ENCODE measurements at places on chromosomes 5 and 9.

DNA sequence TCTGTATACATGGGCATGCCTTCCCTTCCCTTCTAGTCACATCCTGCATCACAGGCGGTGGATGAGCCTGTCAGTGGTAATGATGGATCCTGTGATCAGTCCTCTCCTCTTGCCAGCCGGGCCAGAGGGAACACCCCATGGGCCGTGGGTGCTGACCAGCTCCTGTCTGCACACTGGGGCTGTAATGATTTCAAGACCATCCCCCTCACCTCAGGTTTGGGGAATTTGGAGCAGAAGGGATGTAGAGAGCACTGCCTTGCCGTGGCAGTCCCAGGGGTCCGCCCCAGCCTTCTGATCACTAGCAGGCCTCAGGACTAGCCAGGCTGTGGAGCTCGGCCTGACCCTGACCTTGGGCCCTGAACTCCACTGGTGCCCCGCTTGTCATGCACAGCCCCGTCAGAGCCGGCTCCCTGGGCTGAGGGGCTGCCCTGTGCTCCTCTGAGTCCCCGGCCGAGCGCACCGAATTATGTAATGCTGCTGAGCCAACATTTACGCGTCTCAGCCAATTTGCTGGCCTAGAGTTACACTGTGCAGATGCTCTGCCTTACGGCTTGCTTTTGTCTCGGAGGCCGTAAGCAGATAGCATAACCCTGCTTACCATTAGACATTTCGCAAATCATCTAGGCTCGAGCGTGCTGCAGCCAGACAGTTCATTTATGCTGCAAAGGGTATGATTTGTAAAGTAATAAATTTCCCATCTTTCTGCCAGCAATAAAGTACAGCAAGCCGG lies 155.3 kb downstream of the MACROH2A1 start:
- peak; percentile 50 for DNase-seq

DNA sequence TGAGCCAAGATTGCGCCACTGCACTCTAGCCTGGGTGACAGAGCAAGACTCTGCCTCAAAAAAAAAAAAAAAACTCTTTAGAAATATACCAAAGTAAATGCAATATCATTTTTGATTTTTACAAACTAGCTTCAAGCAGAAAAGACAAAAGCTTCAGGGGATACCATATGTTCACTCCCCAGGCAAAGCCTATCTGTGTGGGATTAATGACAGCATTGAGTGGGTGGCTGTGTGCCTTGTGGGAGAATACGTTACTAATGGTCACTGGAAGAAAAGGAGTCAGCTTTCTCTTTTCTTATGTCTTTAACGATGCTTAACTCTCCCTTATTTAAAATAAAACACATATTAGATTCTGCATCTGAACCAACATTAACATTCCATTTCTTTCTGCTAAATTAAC lies 1.9 kb downstream of the PCA3 start:
- no peak for DNase-seq

- DNase-seq = no peak
Measured at GRCh38 chr5:115484368-115484767, 60.2 kb downstream of the FEM1C start.

GRCh38 chr9:107131108-107131799 lies 151.8 kb upstream of the RAD23B start:
- DNase-seq = peak; percentile 72

- no peak for DNase-seq
Measured at GRCh38 chr5:16603701-16604100, 13.1 kb downstream of the RETREG1 start.

GRCh38 chr5:163963881-163964280 lies 458.5 kb downstream of the MAT2B start:
- DNase-seq = no peak

GRCh38 chr9:27818348-27818747 lies 245.1 kb upstream of the C9orf72 start:
- DNase-seq = no peak

DNA sequence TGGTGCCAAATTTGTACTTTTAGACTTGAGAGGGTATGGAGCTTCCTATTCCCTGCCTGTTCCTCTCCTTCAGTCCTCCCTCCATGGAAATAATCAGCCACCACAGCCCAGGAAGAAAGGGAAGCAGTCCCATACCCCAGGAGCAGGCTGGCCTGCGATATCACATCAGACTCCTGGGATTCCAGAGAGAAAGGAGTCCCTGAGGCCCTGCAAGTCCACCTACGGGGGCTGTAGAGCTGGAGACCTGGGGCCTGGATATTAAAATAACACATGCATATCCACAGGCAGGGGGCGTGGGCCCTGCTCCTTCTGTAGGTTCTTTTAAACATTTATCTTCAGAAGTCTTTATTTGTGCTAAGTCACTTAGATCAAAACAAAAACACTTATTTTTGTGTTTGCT lies 117.2 kb downstream of the TMEM174 start:
- DNase-seq = peak; percentile 62

- peak; percentile 93 for DNase-seq
Measured at GRCh38 chr5:172102913-172103626, 85.0 kb downstream of the STK10 start.

DNA sequence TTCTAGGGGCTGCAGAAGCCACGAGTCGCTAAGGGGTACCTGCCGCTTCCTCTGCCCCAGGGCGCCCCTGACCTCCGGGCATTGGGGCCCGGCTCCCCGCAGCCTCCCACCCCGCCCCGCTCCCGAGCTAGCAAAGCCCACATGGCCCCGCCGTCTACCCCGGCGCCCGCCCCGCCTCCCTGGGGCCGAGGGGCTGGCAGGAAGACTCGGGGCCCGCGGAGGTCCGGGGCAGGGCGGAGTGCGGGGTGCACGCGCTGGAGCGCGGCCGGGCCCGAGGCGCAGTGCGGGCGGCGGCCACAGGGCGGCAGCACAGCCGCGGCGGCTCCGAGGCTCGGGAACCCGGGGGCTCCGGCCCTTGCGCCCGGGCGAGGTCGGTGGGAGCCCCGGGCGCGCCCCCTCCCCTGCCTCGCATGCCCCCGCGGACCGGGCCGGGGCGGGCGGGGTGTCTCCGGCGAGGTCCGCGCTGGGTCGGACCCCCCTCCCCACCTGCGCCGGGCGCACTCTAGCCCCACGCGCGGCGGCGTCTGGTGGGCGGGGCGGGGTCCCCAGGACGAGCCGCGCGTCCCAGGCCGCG lies 6.7 kb downstream of the NRARP start:
- no peak for DNase-seq

- DNase-seq = no peak
Measured at GRCh38 chr5:172420235-172420939, 33.9 kb downstream of the SH3PXD2B start.

DNA sequence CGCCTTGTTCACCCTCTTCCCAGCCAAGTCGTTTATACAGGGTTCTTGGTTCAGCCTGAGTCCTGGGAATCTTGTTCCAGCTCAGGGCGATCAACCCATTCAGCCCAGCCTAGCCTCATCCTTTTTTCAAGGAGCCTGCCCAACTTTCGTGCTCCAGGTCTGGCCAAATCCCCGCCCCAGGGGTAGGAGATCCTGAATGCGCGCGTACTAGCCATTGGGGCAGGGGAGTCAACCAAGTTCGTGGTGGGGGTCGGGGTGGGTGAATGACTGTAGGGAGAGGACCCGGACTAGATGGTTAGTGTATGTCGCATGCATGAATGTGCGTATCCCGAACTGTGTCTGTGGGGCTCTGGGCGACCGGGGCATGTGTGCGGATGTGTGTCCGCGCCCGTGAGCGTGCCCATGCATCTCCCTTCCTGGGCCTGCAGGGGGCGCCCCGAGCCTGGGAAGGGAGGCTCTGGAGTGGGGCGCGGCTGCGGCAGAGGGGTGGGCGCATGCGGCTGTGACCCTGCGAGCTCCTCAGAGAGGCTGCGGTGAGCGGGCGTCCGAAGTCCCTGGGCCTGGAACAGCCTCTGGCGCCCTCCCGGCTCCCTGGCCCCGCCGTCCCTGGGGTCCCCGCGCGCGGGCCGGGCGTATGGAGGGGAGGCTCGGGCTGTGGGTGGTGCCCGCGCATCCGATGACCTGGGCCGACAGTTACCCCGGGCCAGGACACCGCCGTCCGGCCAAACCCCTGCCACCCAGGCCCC lies 8.7 kb downstream of the CCL21 start:
- DNase-seq = peak; percentile 89

DNA sequence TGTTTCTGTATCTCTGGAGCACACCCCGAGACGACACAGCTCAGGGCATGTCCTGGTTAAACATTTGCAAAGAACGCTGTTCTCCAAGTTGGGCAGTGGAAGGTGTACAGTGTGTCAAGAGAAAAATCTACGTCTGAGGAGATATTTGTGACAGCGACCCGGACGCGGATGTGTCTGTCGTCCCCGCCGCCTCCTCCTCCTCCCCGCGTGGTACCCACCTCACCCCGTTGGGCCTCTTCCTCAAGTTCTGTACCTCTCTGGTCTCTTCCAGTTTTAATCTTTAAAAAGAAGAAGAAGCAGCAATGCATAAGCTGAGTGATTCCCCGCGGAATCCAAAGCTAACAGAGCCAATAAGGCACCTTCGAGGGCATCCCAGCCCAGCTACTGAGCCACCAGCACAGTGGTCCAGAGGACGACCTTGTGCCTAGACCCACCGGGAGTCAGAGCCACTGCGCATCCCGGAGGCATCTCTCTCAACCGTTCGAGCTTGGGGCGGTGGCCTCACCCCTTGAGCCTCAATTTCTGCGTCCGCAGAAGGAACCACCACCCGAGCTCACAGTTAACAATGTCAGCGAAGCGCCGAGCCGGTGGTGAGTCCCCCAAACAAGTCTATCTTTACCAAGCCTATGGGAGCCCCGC lies 467 bp downstream of the C9orf78 start:
- no peak for DNase-seq

DNA sequence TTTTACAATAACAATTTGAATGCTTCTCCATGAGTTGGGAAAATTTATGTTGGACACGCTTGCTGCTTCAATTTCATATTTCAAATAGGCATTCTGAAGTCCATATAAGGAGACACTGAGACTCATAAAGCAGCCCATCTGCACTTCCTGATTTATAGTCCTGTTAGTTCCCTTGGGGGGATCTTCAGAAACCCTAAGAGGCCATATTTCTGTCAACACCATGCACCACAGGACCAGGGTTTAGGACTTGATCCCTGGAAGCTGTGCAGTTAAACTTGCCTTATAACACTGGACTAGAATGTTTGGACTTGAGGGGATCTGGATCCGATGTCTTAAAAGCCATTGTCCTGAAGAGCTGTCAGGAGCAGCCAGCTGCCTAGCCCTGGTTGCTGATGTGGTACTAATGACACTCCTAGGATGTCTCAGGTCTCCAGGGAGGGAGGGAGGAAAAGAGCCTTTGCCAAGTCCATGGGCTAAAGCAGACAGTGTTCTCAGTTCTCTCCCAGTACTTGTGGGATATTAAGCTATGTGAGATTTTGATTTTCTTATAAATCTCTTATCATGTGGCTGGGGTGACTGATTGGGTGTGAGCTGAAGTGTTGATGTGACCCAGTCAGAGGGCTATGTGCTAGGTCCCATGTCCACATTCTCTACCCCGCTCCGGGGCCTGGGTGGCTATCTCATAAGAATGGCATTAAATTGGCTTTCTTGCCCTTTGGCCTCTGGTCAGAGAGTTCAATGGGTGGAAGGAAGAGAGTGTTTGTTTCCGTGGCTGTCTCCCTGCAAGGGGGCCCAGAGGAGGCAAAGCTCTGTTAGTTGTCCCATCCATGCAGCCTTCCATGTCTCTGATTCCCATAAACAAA lies 399.8 kb downstream of the OSTF1 start:
- DNase-seq = peak; percentile 58

DNA sequence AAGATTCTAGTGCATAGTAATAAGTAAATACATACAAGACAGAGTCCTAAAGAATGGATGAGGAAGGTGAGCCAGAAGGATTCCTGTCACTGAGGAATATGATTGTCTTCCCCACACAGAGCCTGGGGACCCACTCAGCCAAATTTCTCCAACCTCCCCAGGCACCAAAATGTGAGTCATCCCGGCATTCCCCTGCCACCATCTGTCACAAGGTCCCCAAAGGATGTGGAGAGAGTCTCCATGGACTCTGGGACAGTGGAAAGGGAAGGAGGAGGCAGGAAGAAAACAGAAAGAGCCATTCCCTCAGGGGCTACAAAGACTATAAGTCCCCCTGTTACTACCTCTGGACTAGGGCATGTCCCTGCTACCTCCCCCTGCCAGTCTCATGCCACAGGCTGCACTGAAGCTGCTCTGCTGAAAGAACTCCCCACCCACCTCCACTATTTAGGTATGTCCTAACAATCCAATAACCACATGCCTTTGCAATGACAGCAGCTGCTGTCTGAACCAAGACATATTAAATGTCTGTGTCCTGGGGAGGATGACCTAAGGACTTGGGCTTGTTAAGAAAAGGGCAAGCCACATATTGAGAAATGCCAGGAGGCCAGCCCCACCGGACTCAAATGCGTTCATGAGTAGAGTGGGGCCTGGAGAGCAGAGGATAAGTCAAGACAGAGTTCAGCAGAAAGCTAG lies 10.7 kb upstream of the OR5C1 start:
- DNase-seq = peak; percentile 90

- DNase-seq = no peak
Measured at GRCh38 chr5:110846398-110847001, 107.7 kb downstream of the SLC25A46 start.

DNA sequence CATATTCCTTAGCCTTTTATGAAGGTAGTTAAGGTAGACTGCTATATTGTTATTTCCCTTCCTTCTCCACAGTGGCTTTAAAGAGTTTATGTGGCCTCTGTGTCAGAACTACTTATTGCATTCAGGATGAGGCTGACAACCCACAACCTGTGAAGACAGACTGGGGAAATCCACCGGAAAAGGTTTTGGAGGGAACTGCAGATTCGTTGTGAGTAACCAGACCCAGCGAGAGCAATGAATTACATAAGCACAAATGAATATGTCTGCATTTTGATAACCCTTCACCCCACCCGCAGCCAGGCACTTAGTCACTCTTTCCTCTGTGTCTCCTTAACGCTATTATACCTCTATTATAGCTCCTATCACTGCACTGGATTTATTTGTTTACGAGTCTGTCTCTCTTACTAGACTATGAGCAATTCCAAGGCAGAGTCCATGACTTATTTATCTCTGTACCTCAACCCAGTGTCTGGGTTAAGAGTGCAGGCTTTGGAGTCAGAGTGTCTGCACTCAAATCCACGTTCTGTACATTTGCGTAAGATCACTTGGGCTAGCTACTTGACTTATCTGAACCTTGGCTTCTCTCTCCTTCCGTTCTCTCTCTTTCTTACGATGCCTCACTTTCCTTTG lies 19.2 kb downstream of the KCTD16 start:
- no peak for DNase-seq

GRCh38 chr5:73797132-73797510 lies 171.1 kb downstream of the ARHGEF28 start:
- no peak for DNase-seq

DNA sequence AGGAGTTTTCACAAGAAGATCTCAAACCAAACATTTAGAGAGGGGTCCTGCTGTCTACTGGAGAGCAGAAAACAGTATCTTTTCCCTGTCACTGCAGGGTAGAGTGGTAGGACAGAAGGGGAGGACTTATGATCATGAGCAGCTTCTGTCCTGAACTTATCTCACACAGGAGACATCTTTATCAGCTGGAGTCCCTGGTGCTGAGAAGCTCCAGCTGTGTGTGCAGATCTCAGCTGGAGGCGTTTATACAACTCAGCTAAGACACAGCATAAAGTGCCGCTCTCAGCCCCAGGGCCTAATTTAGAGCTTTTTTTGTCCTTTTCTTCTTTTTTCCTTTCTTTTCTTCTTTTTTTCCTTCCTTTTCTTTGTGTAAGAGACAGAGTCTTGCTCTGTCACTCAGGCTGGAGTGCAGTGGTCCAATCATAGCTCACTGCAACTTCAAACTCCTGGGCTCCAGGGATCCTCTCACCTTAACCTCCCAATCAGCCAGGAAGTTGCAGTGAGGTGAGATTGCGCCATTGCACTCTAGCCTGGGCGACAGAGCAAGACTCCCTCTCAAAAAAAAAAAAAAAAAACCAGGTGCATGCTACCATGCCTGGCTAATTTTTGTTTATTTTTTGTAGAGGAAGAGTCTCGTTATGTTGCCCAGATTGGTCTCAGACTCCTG lies 31.9 kb downstream of the CCDC125 start:
- no peak for DNase-seq

- no peak for DNase-seq
Measured at GRCh38 chr9:3920604-3921582, 379.0 kb downstream of the GLIS3 start.
